ENCODE measurements at places on chromosomes 6 and 20.

- DNase-seq: no peak
Observed at GRCh38 chr20:49420811-49421295, 61.6 kb downstream of the KCNB1 start.

DNA sequence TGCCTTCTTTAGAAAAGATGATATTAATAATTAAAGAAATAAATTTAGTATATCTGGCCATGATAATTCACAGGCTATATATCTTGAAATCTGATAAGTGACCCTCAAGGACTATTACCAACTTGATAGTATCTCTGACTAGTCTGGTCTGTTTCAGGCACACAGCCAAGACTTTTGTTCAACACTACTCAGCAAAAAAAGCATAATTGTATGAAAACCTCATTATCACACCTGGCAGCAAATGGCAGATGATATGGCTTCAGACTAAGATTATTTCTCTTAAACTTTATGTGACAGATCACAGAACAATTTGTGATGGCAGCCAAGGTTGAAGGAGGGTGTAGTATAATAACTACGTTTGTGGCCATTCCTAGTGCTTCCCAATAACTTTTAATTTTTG lies 114.7 kb downstream of the RWDD2A start:
- no peak for DNase-seq

DNA sequence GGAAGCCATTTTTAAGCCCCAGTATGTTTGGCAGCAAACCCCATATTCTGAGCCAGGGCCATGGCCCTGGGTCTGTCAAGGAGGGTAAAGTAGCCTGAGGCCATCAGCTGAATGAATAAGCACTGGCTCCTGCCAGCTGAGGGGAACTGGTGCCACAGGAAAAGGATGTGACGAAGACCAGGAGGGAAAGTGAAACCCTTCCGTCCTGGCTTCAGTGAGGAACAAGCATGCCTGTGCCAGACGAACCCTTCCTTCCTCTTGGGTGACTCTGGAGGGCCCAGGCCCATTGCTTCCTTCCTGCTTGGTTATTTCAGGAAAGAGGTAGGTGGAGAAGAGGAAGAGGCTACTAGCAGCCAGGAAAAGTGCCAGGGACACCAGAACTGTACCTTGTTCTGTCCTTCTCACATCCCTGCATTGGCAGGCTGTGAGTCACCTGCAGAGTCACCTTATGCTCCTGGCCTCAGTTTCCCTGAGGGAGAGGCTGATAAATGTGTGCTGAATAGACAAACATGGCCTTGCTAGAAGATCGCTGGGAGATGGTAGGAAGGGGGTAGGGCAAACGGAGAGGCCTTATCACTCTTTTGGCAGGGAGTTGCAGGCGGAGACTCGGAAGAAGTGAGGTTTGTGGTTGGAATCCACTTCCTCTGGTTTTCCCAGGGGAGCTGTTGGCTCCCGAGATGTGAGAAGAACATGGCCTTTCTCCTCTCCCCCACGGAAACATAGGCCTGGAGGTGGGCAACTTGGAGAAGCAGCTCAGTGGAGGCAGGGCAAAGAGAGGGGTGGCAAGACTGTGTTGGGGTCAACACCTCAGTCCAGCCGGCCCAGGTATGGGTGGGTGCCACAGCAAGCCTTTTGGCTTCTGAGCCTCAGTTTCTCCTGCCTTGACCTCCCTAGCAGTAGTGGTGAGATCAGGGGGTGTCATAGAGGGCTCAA lies 37.4 kb downstream of the COX4I2 start:
- DNase-seq: no peak

DNA sequence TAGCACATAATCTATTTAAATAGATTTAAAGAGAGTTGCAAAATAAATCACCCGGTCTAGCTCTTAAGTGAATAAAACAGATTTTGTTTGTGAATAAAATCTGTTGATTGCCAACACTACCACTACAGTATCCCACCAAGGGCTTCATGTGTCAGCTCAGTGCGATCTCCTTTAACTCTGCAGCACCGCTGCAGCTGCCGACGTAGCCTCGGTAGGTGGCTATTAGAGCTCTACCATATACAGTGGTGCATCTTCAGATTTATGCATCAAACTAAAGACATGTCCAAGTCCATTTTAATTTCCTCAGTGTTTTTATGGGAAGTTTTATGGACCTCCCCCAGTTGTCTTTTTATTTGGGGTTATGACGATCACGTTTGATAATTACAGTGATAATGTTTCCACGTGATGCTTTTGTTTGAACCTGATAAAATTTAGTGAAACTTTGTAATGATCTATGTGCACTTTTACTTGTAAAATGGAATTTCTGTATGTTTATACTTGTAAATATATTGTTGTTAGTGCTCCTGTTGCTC lies 26.7 kb downstream of the ECI2 start:
- DNase-seq: no peak

GRCh38 chr6:105196076-105196475 lies 16.3 kb upstream of the POPDC3 start:
- DNase-seq: no peak

GRCh38 chr6:72922401-72922800 lies 300.5 kb downstream of the KCNQ5 start:
- DNase-seq: no peak

DNA sequence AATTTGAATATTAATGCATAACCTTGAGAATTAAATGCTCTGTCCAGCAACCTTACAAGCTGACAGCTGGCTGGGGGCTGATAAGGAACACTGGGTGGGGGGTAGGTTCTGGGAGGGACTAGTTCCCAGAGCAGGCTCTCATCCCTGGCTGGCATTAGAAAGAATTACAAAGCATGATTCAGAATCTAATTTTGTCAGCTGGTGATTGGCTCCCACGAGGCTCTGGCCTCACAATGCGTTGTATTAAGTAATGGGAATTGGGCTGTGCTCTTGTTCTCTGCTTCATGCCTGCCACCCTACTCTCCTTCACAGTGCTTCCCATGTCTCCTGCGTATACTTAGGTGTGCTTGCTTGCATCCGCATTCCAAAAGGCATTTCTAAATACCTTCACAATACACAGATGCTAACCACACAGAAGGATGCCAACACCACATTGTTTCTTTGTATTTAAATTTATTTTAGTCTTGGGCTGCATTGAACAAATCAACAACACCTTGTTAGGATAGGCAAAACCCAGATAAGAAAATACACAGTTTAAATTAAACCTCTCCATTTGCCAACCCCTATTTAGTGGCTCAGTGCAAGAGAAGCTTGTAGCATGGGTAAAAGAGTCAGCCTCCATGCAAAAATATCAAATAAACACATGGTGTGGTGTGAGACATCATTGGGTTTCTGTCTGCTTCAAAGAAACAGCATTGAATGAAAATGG lies 434.5 kb upstream of the JAG1 start:
- no peak for DNase-seq

- no peak for DNase-seq
Observed at GRCh38 chr6:31352310-31352682, 4.7 kb downstream of the HLA-B start.

GRCh38 chr6:56999049-56999448 lies 44.1 kb downstream of the BEND6 start:
- DNase-seq: no peak

GRCh38 chr6:89895276-89895874 lies 1.1 kb downstream of the GJA10 start:
- peak; percentile 1 for DNase-seq

DNA sequence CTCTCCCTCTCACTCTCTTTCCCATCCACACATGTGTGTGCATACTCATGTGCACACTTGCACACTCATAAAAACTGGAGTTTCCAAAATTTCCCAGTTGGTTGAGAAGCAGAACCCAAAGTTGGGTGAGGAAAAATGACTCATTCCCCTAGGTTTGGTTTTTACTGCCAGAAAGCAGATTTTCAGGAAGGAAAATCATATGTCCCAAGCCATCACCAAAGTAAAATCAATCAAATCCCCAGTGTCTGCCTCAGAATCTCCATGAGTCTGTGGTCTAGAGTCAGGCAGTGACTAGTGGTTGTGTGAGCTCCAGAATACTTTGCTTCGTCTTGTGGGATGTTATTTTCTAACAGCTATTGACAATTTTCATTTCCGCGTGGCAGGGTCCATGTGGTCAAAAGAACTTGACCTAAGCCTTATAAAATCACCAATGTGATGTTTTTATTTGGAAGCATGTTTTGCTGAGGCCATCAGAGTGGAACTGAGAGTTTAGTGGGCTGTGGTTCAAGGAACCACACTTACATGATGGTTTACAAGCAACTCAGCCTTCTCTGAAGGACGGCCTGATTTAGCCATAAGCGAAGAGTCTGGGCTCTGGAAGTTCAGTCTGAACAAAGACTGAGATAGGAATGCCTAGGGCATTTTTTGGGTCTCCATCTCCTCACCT lies 81.9 kb upstream of the CCN6 start:
- no peak for DNase-seq

- no peak for DNase-seq
Observed at GRCh38 chr6:108585359-108585758, 24.6 kb downstream of the FOXO3 start.

GRCh38 chr20:36267605-36268381 lies 31.5 kb downstream of the AAR2 start:
- DNase-seq: no peak

GRCh38 chr20:6120491-6120988 lies 2.3 kb downstream of the FERMT1 start:
- no peak for DNase-seq

- DNase-seq: no peak
Observed at GRCh38 chr6:75932067-75932466, 140.4 kb downstream of the IMPG1 start.

DNA sequence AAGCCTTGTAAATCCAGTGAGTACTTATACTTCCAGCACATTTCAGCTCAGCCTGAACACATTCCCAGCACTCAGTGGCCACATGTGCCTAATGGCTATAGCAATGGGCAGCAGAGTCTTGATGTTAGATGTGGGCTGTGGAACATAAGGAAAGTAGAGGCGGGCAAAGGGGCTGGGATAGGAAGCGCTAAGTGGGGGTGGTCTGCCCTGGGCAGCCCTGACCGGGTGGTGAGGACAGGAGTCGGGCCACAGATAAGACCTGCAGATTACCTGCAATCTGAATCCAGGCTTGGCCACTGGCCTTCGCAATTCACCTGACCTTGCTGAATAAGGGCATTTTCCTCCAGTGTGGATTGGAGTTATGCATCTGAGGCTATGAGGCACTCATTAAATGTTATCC lies 11.1 kb upstream of the HMGA1 start:
- no peak for DNase-seq

- no peak for DNase-seq
Observed at GRCh38 chr20:31678389-31679356, 41.0 kb downstream of the COX4I2 start.

- DNase-seq: no peak
Observed at GRCh38 chr20:16317445-16318362, 255.5 kb downstream of the KIF16B start.

DNA sequence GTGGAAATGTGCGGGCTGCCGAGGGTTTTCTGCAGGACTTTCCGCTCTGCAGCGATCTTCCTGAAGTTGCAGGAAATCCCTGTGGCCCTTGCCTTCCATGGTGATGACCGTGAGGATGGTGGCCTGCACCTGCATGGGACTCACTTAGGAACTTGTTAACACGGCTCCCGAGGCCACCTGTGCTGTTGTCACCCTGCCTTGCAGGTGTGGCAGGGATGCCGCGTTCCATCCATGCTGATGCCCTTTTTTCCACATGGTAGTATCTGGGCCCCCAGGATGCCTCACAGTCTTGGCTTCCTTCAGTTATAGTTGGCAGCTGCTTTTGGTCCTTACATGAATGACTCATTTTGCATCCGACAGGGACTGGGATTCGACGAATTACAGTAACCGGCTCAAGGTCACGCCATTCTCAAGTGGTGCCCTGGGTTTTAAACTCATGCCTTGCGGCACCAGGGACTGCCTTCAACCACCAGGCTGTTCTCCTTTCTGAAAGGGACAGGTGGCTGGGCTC lies 37.2 kb downstream of the SYNJ2 start:
- DNase-seq: no peak

DNA sequence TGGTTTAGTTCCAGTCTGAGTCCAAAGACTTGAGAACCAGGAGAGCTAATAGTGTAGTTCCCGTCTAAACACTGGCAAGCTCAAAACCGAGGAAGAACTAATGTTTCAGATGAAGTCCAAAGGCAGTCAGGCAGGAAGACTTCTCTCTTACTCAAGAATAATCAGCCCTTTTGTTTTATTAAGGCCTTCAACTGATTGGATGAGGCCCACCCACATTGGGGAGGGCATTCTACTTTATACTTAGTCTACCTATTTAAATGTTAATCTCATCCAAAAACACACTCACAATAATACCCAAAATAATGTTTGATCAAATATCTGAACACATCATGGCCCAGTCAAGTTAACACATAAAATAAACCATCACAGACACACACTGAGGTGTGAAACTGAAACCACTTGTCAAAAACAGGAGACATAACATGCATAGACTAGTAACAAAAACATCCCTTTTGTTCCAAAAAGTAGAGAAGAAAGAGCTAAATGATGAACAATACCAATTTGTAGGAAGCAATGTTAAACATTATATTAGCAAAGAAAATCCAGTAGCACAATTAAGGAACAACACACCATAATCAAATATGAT lies 50.2 kb upstream of the SENP6 start:
- DNase-seq: no peak

- DNase-seq: no peak
Observed at GRCh38 chr20:31663838-31664695, 26.4 kb downstream of the COX4I2 start.

GRCh38 chr20:49037962-49038387 lies 8.1 kb upstream of the CSE1L start:
- DNase-seq: no peak

- no peak for DNase-seq
Observed at GRCh38 chr6:106253731-106254130, 71.8 kb downstream of the ATG5 start.

DNA sequence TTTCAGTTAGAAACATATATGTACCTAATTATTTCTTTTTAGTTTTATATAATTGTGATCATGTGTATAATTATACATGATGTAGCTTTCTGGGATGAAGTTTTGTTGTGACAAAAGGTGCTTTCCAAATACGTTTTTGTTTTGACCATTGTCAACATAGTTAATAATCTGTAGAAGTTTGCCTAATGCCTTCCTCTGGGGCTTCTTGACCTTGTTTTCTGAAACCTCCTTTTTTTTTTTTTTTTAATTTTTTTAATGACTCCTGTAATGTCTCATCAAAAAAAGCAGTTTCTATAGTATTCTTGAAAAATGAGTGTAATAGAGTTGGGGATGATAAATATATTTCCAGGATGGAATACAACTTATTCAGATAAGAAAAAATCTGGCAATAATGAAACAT lies 434.7 kb upstream of the SOX4 start:
- no peak for DNase-seq

GRCh38 chr6:8749465-8749864 lies 314.1 kb upstream of the SLC35B3 start:
- no peak for DNase-seq

- DNase-seq: peak; percentile 70
Observed at GRCh38 chr6:85078058-85078457, 313.7 kb upstream of the TBX18 start.

DNA sequence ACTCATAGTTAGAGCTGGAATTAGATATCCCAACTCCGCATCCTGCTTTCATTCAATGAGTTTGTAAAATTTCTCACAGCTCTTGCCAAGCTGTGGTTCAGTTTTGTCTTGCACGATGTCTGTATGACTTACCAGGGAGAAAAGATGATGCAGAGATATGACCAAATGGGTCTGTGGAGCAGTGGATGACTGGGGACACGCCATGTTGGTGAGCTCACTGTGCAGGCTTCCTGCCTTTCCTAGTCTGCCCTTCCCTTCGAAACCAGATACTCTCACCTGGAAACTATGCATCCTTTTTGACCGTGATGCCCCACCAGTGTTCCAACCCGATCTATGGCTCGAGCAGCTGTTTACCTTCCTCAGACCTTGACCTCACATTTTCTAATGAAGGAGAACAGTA lies 262.7 kb upstream of the BMP2 start:
- DNase-seq: no peak
